PC-3 (cell line): ENCODE measurements at places on chromosomes 12 and 14. TPM values are rescaled to one million over a fixed set of nuclear protein-coding genes. Genes with fewer than 3 reads are reported as not detected.

The HSPA2 gene
- 15.7 and 16.5 TPM in 2 replicates for total RNA-seq

The CELA1 gene
- total RNA-seq = not detected in 2 replicates

The PPFIA2 gene
- total RNA-seq = not detected in 2 replicates

The HOMEZ gene
- total RNA-seq = 4.1 and 7.7 TPM in 2 replicates

The KRT73 gene
- total RNA-seq = not detected in 2 replicates

The PLCZ1 gene
- not detected in 2 replicates for total RNA-seq

The NFE2 gene
- total RNA-seq = 0.26 and 0.40 TPM in 2 replicates

The SLC38A6 gene
- 24.8 and 28.0 TPM in 2 replicates for total RNA-seq

The ACVRL1 gene
- 0.40 TPM in 1 of 2 replicates, not detected in the other for total RNA-seq

The GARIN6 gene
- total RNA-seq = not detected in 2 replicates

- DNase-seq = no peak
These were observed 33.0 kb downstream of the RASSF9 start for GRCh38 chr12:85803231-85803630.

DNA sequence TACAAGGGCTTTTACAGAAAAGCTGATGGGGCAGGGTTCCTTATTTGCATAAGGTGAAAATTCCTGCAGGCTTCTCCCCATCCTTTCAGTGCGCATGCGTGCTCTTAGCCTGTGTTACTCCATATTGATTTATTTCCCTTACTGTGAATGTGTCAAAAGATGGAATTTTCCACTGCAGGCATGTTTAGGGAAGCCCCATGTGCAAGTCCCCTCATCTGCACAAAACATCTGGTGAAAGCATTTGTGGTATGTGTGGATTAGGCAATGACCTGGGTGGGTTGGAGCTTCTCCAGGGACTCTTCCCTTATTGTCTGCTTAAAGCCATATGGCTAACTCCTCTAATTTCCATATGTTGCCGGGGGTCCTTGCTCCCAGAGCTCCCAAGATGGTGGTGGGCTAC is 912.7 kb upstream of the LRFN5 start:
- no peak for DNase-seq

GRCh38 chr14:106549064-106549463 is 1022.7 kb downstream of the TMEM121 start:
- no peak for DNase-seq

DNA sequence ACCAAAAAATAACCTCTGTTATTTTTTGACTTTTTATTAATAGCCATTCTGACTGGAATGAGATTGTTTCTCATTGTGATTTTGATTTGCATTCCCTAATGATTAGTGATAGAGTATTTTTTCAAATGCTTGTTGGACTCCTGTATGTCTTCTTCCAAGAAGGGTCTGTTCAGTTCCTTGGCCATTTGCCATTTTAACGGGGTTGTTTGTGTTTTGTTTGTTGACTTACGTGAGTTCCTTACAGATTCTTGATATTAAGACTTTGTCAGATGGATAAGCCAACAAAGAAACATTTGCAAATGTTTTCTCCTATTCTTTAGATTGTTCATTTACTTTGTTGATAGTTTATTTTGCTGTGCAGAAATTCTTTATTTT is 651.6 kb upstream of the LRFN5 start:
- DNase-seq = peak; percentile 35

DNA sequence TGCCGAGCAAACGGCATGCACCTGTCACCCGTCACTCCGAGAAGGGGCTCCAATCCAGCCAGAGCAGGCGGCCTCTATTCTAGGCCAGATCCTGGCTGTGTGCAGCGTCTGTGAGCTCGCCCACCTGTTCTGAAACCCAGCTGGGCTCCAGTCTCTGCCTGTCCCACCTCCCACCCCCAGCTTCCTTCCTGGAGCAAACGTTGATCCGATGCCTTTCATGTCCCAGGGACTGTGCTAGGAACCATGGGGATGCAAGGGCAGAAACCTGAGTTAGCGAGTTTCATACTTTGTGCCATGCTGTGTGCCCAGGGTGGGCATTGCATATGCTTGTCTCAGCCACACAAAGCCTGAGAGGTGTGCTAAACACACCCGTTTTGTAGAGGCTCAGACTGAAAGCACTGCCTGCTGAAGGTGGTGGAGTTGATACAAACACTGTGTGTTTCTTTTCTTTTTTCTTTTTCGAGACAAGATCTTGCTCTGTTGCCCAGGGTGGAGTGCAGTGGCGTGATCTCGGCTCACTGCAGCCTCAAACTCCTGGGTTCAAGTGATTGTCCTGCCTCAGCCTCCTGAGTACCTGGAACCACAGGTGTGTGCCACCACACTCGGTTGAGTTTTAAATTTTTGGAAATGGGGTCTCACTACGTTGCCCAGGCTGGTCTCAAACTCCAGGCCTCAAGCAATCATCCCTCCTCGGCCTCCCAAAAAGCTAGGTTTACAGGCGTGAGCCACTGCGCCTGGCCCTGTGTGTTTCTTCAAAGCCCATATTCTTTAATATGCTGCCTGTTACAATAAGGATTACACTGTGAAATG is 84.1 kb upstream of the MED13L start:
- no peak for DNase-seq

GRCh38 chr12:91384806-91385205 is 202.2 kb upstream of the DCN start:
- DNase-seq = no peak

DNA sequence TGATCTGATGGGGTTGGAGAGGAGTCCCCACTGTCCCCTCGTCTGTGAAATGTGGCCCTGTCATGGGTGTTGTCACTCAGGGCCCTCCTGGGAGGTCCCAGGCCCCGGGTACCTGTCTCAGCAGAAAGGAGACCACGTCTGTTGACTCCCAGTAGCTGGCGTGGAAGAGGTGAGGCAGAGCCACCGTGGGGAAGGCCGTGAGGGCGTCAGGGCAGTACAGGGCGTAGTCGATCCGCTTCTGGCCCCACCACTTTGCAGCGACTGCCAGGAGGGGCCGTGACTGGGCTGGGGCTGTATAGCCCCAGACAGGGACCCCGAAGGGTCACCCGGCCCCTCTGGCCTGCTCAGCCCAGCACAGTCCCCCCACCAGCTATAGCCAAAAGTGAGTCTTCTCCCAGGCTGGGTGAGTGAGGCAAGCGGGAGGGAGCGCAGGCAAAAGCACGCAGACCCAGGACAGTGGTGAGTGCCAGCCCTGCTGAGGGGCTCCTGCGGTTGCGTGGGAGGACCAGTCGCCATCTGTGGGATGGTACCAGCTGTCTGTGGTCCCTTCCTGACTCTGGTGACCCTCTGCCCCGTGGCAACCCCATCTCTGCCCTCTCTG is 8.2 kb downstream of the ARL6IP4 start:
- no peak for DNase-seq

GRCh38 chr14:33045760-33046159 is 107.1 kb downstream of the NPAS3 start:
- no peak for DNase-seq

DNA sequence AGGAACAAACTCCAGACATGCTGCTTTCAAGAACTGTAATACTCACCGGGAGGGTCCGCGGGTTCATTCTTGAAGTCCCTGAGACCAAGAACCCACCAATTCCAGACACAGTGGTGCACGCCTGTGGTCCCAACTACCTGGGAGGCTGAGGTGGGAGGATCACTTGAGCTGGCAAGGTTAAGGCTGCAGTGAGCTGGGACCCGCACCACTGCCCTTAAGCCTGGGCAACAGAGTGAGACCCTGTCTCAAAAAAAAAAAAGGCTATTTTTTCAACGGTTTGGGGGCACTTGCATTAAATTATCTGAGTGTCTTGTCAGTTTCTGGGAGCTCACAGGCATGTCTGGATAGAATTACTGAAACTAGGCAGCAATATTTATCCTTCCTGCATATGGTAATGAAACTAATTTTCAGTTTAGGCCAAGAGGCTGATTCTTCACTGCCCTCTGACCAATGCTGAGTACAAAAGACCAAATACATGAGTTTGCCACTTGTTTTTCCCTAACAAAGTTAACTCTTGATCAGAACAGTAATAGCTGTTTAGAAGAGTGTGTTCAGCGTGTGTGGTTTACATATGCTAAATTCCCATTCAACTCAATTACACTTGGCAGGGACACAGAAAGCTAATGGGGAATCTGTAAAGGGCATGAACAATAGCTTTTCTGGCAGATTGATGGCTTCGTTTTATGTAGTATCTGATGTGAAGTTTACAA is 65.8 kb upstream of the RASSF3 start:
- DNase-seq = no peak

DNA sequence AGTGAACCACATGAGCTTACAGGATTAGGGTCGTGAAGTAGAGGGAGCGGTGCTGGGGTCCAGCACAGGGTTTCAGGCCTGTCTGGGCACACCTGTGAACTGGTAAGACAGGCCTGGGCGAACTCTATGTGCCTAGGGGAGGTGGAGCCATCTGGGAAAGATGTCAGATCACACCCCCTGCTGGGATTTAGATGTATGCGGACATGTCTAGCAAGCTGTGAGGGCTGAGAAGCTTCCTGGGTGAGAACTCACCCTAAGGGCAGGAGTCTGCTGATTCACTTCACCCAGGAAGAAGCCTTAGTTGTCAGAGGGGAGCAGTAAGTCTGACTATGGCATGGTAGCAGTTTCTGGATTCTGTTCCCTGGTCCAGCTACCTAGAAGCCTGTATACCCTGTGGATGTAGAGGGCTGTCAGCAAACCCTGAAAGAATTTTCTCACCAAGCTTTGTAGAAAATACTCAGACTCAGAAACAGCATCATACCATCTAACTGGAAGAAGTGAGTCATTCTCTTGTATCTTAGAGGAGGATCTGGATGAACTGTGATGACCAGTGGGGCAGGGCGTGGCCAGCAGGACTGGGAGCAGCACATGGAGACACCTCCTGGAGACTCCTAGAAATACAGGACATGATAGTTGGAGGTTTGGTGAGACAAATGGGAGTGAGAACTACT is 11.2 kb upstream of the PYGL start:
- peak; percentile 96 for DNase-seq

DNA sequence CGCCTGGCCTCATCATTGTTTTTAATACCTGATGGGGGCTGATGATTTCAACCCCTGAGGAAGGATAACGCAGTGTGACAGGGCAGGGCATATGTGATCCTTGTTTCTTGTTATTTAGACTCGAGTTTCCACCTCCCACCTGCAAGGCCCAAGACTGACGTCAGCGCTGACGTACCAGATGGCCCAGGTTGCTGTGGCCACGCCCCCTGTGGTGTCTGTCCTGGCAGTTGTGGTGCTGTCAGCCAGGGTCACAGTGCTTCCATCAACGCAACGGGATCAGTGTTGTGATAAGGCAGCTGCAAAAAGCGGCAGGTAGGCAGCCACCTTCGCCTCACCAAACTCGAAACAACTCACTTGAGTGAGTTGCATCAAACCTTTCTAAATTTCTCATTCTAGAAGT is 18.4 kb downstream of the DDX51 start:
- DNase-seq = no peak

- DNase-seq = no peak
These were observed 41.7 kb downstream of the FOXN4 start for GRCh38 chr12:109267361-109267760.

DNA sequence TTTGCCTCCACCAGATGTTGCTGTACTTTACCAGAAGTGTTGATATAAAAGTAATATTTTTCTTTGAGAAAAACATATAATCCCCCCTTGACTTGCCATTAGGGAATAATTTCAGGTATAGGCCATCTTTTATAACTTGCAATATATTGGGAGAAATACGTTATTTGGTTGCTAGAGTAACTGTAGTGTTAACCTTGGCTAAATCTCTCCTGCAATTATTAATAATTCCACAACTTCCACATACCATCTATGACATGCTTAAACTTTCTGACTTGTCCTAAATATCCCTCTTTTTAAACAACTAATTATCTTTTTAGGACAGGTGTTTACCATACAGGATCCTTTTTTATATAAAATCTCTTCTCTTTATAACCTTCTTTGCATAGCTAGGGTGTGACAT is 1048.2 kb downstream of the SLC16A7 start:
- no peak for DNase-seq

DNA sequence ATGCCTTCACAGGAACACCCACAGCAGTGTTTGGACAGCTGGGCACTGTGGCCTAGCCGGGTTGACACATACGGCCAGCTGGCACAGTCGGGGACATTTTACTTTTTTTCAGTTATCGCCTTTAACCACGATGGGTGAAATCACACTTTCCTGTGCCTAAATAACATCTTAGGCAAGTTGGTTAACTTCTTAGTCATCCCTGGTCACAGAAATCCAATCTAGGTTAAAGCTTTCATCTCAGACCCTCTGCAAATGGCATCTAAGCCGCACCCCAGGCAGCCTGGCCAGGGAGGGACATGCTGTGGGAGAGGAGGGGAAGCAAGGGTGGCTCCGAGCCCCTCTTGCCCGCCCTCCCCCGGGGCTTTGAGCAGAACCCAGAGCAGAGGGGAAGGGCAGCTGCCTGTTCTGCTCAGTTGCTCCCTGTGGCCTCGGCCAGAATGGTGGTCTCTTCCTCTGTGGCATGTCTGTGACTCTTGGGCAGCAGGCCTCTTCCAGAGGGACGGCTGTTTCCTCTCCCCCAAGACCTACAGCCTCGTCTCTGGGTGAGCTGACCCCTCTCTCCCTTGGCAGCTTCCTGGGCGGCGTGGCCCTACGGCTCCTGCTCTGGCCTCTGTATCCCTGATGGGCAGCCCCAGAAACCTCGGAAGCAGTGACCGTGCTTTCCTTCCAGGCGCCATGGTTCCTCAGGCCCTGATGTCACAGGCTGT is 85.4 kb upstream of the DYNC1H1 start:
- DNase-seq = no peak

- no peak for DNase-seq
These were observed 147.4 kb downstream of the RMST start for GRCh38 chr12:97609957-97610356.

DNA sequence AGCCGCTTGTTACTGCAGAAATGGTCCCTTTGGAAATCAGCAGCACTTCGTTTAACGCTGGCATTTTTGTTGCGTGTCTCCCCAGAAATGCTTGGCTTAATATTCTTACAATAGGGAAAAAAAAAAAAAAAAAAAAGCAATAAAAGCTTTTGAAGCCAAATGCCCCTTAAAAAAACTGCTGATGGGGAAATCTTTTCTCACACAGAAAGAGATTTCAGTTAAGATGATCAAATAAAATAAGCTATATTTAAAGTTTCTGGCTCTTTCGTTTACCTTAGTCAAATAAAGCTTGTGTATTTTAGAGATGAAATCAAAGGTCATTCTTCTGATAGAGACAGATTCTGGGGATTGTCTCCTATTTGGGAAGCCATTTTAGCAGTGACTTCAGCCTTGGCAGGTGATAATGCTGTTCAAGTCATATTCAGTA is 52.4 kb upstream of the FRS2 start:
- DNase-seq = no peak

DNA sequence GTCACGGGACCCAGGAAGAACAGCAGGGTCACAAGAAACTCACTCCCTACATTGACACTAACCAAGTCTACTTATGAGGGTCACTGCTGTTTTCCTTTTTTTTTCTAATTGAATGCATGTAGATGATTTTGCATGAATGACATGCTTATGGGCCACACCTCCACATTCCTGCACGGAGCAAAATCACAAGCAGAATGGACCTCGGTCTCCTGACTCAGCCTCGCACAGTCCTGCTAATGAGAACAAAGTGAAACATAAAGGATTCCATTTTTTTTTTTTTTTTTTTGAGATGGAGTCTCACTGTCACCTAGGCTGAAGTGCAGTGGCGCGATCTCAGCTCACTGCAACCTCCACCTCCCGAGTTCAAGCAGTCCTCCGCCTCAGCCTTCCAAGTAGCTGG is 12.3 kb downstream of the SCARB1 start:
- DNase-seq = no peak
